ENCODE measurements at places on chromosomes 1 and 21.

- DNase-seq, result no peak
Measured at GRCh38 chr1:168719306-168720111, 9.5 kb downstream of the DPT start.

GRCh38 chr1:181531951-181532600, 48.8 kb downstream of the CACNA1E start:
- no peak for DNase-seq

- no peak for DNase-seq
Measured at GRCh38 chr1:41890825-41891198, 27.9 kb downstream of the HIVEP3 start.

DNA sequence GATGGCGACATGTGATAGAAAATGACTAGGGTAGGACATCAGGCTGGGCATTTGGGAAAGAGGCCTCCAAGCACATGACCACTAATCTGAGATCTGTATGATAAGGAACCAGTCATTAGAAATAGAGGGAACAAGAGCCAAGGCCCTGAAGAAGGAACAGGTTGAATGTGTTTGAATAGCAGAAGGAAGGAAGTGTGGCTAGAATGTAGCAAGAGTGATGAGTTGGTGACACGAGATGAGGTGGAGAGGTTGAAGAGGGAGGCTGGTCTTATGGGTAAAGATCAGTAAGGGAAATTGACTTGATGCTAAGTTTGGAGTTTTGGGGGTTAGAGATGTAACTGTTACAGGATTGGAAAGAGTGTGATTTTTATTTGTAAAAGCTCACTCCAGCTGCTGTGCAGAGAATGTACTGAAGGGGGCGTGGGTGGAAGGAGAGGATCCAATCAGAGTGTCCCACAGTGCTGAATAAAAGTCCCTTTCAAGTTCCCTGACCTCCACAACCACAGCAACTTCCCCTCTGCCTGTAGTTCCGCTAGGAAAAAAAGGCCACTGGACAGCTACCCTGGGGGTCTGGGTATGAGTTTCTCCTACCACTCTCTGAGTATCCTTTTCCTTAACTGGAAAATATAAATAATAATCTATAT, 295.0 kb downstream of the OMA1 start:
- no peak for DNase-seq

- DNase-seq, result no peak
Measured at GRCh38 chr1:226428348-226428747, 20.5 kb upstream of the PARP1 start.

- DNase-seq, result no peak
Measured at GRCh38 chr1:30759718-30760281, 2.2 kb upstream of the LAPTM5 start.

GRCh38 chr1:186183219-186183618, 191.8 kb downstream of the TPR start:
- DNase-seq, result peak; percentile 91

DNA sequence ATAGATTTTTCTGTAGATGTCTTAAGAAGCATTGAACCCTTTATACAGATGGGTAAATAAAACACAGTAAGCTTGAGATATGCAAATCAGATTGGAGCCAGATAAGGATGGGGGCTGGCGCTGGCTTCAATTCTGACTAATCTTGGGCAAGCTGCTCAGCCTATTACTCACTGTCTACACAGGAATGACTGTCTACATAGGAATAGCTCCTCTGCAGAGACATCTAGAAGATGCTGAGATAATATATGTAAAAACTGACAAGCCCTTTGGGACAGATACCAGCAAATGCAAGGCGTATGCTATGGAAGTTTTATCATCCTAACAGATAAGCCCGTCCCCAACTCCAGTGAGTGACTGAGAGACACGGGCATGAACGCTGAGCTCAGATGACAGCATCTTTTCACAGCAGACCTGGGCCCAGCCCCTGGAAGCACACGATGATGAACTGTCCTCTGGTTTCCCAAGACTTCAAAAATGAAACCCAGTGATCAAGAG, 1.7 kb downstream of the CLDN14 start:
- DNase-seq, result peak; percentile 96

DNA sequence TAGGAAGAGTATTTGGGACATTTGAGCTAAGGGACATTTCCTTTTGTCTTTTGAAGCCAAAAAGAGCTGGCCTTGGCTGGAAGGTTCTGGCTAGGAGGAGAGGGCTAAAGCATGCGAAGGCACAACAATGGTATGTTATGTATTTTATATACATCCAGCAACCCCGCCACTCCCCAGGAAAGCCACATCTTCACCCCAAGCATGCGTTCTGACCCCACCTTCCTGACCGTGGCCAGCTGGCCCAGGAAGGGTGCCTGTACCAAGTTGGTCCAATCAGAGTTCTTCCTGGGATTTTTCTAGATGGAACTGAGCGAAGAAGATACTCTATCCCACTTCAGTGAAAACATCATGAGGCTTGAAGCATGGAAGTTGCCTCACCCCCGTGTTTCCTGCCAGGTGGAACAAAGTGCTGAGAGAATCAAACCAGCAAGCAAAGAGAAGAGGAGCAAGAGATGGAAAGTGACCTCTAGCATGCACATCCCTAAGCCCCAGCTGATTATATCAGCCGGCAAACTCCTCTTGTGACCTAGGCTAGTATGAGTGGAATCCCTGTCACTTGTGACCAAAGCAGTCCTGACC, 82.7 kb downstream of the BCAR3 start:
- DNase-seq, result no peak

GRCh38 chr21:28541371-28542112, 451.1 kb downstream of the LTN1 start:
- DNase-seq, result no peak

GRCh38 chr1:210822932-210823331, 311.0 kb downstream of the KCNH1 start:
- DNase-seq, result no peak

DNA sequence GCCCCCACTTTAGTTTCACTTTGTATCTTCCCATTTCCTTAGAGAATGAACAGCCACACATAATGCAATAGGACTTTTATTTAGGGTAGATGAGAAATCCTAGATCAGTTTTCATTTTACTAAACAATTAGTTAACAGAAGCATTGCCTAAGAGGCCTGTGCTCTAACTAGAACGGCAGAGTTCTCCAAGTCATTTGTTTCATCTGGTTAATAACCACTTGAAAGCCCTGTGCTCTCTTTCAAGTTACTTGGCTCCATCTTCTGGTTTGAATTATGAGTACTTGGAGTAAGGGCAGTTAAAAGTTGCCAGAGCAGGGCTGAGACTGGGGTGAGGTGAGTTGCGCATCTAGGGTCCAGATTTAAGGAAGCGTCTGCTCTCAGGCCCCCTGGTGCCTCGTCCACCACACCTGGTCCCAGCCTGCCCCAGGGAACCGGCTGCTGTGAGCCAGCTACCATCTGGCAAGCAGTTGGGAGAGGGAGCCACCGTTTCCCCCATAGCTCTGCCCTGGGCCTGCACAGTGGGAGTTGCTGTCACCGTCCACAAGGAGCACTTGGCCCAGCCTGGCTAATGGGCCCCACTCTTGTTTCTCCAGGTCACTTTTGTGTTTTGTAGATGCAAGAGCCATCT, 18.1 kb upstream of the SLC44A3 start:
- DNase-seq, result peak; percentile 81

DNA sequence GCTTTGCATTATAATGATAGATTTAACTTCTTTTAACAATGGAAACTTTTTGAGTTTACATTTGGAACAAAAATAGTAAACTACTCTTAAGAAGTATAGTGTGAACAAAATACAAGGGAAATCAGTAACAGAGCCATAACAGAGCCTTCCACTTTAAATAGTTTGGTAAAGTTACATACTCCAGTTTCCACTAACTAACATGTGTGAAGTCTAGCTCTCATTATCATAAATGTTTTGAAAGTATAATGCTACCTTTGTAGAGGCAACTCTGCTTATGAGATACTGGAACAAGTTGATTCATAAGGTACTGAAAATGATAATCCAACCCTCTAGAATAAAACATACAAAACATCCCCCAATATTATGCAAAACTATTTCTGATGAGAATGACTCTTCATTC, 1155.1 kb upstream of the ADGRL2 start:
- no peak for DNase-seq

GRCh38 chr1:22689505-22689904, 21.1 kb upstream of the EPHB2 start:
- peak; percentile 52 for DNase-seq

DNA sequence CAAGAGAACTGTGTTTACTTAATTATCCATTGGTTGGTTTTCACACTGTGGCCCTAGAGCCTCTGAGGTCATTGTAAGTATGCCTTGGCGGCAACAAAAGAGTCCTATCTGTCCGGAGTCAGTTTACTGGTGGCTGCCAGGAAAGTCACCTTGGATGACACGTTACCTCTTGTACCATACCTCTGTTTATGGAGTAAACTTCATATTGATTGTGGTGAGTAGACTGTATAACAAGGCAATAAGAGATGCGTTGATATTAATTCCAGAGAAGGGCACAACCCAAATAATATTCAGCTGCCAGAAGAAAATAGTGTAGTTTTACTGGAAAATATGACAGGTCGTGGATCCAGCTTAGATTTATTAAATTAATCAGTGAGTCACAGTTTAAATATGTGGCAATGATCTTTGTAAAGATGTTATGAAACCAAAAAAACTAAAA, 20.4 kb upstream of the KIF14 start:
- peak; percentile 26 for DNase-seq

DNA sequence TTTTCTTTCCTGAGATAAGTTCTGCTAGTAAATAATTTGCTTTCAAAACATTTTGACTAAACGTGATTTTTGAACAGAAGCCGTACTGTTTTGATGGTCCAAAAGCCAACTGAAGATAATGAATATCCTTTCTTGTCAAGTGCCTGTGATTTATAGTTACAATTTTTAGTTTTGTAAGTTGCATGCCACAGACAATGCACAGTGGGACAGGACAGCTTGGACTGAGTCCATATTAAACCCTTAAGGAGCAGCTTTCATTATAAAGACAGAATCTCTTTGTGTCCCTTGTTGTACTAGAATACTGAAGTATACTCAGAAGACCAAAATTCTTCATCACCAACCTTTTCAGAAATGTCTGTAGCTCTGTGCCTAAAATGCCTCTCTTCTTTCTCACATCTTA, 92.2 kb downstream of the LTN1 start:
- no peak for DNase-seq

- no peak for DNase-seq
Measured at GRCh38 chr1:87336623-87337067, 8.0 kb downstream of the LMO4 start.

GRCh38 chr1:161009602-161010211, 11.2 kb downstream of the F11R start:
- DNase-seq, result no peak

GRCh38 chr21:33495743-33496142, 4.2 kb upstream of the DNAJC28 start:
- DNase-seq, result no peak

GRCh38 chr1:29157269-29157601, 24.5 kb downstream of the SRSF4 start:
- no peak for DNase-seq

GRCh38 chr1:244628789-244629188, 24.1 kb upstream of the DESI2 start:
- no peak for DNase-seq
